ENCODE measurements at places on chromosomes 6 and 20.

DNA sequence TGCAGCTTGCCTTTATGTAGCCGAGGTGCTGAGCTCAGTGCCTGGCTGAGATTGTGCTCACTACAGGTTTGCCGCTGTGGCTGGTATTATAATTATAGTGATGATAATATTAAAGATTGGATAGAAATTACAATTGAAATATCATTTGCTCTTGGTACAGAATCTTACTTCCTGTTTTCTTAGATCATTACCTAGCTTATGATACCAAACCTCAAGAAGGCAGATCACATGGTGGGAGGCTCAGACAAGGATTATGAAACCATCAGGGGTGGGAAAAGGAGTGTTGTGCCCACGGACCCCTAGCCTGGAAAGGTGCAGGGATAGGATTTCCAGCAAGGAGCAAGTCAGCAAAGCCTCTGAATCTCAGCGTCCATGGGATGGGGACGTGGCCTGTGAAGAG, 70.6 kb downstream of the IGF2R start:
- DNase-seq: no peak

DNA sequence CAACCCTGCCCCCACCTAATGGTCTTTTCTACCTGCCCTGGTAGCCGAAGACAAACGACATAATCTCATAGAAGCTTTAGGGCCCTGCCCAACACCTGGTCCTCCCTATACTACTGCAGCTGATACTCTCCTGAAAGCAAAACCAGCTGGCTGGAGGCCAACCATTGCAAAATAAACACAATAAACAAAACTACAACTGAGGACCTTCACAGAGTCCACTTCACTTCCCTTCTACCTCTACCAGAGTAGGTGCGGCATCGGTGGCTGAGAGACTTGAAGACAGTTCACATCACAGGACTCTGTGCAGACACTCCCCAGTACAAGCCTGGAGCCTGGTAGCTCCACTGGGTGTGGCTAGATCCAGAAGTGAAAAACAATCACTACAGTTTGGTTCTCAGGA, 476.2 kb downstream of the MMUT start:
- no peak for DNase-seq

- no peak for DNase-seq
These were observed 107.0 kb upstream of the FOXO3 start for GRCh38 chr6:108453601-108454185.

GRCh38 chr20:33636776-33637175, 25.4 kb upstream of the C20orf144 start:
- no peak for DNase-seq

- no peak for DNase-seq
These were observed 40.9 kb downstream of the KIZ start for GRCh38 chr20:21166801-21167200.

DNA sequence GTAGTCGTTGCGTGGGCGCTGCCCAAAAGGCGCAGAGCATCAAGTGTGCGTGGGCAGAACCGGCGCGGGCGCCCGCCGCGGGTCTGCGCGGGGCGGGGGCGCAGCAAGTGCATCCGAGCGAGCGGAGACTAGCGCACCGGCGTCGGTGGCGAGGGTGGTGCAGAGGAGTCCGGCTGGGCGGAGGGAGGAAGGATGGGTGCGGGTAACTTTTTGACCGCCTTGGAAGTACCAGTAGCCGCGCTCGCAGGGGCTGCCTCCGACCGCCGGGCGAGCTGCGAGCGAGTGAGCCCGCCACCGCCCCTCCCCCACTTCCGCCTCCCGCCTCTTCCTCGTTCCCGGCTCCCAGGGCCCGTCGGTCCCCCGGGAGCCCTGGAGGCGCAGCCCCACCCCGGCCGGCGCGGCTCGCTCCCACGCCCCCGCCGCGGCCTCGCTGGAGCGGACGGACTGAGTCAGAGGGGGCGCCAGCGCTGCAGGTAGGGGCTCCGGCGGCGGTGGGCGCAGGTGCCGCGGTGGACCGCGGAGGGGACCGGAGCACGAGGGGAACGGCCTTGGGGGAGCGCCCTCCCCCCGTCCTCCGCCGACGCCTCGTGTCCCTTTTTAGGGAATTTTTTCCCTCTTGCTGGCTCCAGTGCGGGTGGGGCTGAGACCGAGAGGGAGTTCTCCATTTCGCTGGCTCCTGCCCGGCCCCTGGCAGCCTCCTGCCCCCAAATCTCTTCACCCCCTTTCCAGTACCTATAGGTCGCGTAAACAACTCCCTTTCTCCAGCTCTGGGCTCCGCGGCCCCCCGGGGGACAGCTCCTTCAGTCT, 1.6 kb upstream of the DBNDD2 start:
- DNase-seq: peak; percentile 60

- DNase-seq: no peak
These were observed 59.0 kb downstream of the RIN2 start for GRCh38 chr20:19817017-19817416.
